ENCODE measurements at places on chromosomes 4 and X. TPM values are rescaled to one million over a fixed set of nuclear protein-coding genes. Genes with fewer than 3 reads are reported as not detected.
A peak's percentile ranks its signal among the peaks of the same experiment; 100 is the strongest.

- no peaks in the 10 kb centered on the region for H3K27me3 ChIP-seq
- H3K36me3 ChIP-seq: no peaks in the 10 kb centered on the region
- no peaks in the 10 kb centered on the region for H3K4me1 ChIP-seq
- DNase-seq: no peak
- H3K4me3 ChIP-seq: no peak within 1 kb of the TSS
These were observed at the start of gene IRS4 for GRCh38 chrX:108736509-108737479. TSS of gene IRS4 (minus strand) at chrX:108736563.

GRCh38 chr4:174611792-174612191 is 89.5 kb upstream of the HPGD start:
- H3K4me3 ChIP-seq: no peak overlapping the region
- no peaks in the 10 kb centered on the region for H3K36me3 ChIP-seq
- no peaks in the 10 kb centered on the region for H3K4me1 ChIP-seq
- H3K27me3 ChIP-seq: no peaks in the 10 kb centered on the region
- H3K27ac ChIP-seq: no peak overlapping the region
- no peak for DNase-seq

DNA sequence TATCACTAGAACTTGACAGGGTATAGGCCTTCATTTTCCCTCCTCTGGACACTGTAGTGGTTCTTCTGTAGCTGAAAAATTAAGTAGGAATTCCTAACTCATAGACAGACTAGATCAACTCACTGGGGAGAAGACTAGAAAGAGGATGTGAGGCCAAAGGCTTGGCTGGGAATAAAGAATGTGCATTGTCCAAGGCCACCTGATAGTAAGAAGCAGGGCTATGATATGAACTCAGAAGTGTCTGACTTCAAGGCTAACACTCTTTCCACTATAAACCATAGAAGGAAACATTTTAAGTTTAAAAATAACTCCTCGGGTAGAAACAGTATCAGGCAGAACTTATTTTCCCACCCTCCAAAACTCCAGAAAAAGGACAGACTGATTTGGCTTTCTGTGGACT is 346.6 kb downstream of the OPHN1 start:
- no peak overlapping the region for H3K27ac ChIP-seq
- H3K36me3 ChIP-seq: no peaks in the 10 kb centered on the region
- H3K4me3 ChIP-seq: no peak overlapping the region
- H3K27me3 ChIP-seq: no peaks in the 10 kb centered on the region
- no peak for DNase-seq

- no peak overlapping the region for H3K27ac ChIP-seq
- no peaks in the 10 kb centered on the region for H3K27me3 ChIP-seq
- no peaks in the 10 kb centered on the region for H3K4me1 ChIP-seq
- no peak for DNase-seq
- no peaks in the 10 kb centered on the region for H3K36me3 ChIP-seq
- H3K4me3 ChIP-seq: no peak overlapping the region
These were observed 456.0 kb upstream of the SPANXN1 start for GRCh38 chrX:144791298-144791697.

GRCh38 chr4:15002659-15003400 is 549 bp downstream of the CPEB2 start:
- peaks cover 14% of the 10 kb centered on the region for H3K4me1 ChIP-seq
- H3K27ac ChIP-seq: peak overlapping the region; percentile 98
- peaks cover 5% of the 10 kb centered on the region for H3K36me3 ChIP-seq
- DNase-seq: peak; percentile 64
- peak overlapping the region; percentile 89 for H3K4me3 ChIP-seq

DNA sequence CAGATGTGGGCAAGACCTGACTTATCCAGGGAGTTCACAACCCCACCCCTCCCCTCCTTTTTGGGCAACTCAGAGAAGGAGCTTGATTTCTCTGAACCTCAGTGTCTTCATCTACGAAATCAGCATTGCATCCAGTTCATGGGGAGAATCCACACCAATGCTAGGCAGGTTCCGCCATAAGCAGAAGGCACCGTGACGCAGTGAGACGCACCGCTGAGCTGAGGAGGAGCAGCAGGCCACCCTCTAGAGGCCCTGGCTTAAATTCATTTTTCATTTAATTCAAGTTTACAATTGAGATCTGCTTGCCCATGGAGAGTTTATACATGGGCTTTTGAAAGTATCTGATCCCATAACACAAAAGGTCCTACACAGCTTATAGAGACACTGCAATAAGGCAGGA is 55.7 kb downstream of the CPZ start:
- no peaks in the 10 kb centered on the region for H3K36me3 ChIP-seq
- peaks cover 24% of the 10 kb centered on the region for H3K27me3 ChIP-seq
- no peak for DNase-seq

Gene SMARCA1
- 1.7 TPM for total RNA-seq

Gene SSX4
- 3.0 TPM for total RNA-seq

Gene NOX1
- not detected for total RNA-seq

Gene RTL3
- total RNA-seq: not detected

Gene UGT2B11
- total RNA-seq: not detected
